T-cell (primary cell): ENCODE measurements at places on chromosomes 16 and 17.

GRCh38 chr16:79970551-79971236 is 370.2 kb upstream of the MAF start:
- no peak for DNase-seq

DNA sequence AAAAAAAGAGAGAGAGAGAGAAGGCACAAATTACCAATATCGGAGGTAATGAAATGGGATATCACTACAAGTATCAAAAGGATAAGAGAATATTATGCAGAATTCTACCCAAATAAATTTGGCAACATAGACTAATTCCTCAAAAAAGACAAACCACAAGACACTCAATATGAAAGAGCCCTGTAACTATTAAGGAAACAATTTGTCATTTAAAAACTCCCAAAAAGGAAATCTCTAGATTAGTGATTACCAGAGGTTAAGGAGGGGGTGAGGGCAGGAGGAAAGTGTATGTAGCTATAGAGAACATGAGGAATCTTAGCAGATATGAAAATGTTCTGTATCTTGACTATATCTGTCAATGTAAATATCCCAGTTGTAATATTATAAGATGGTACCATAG is 54.0 kb downstream of the CFDP1 start:
- DNase-seq, result no peak

- DNase-seq, result no peak
Observed at GRCh38 chr17:57919918-57920317, 35.3 kb downstream of the CUEDC1 start.

DNA sequence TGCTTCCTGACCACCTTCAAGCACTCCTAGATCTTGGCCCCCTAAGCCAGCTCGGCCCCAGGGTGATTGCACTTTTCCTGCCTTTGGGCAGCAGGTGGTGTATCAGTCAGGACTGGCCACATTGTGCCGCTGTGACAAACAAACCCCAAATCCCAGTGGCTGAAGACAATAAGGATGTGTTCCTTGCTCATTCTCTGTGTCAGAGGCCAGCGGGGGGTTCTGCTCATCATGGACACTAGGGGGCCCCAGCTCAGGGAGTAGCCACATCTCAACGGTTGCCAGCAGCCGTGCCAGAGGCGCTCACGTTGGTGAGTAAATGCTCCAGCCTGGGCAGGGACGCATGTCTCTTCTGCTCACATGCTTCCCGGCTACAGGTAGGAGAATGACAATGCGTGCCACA is 60.4 kb downstream of the ZDHHC7 start:
- peak; percentile 13 for DNase-seq

- no peak for DNase-seq
Observed at GRCh38 chr17:149231-149630, 11.9 kb downstream of the SCGB1C2 start.

DNA sequence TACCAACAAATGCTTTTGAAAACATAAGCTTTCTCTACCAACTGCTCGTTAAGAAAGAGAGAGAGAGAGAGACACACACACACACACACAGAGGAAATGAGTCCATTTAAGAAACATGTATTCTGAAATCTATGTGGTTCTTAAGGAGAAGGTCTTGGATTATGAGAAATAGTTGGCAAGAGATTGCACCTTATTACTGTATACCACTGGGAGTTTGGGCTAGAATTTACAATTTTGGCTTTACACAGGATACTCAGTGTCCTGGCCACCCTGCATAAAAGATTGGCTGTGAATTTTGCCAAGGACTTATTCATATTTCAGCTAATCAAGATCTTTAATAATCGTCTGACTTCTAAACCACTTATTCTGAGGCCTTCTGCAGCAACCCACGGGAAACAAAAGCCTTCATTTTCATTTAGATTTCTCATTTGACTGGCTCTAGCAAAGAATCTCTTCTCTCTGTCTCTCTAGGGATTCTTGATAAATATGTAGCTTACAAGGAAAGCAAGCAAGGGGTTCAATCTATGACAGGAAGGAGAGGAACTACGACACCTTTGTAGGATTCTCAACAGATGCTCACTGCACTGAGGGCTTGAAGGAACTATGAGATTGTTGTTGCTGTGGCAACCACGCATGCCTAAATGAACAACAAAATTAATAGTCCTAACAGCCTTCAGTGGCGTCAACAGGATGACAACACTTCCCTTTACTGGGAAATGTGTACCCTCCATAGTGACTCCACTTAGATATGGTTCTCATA is 75.3 kb upstream of the GNAO1 start:
- DNase-seq, result no peak

GRCh38 chr16:81316176-81316496 is 1.4 kb downstream of the GAN start:
- DNase-seq, result no peak

DNA sequence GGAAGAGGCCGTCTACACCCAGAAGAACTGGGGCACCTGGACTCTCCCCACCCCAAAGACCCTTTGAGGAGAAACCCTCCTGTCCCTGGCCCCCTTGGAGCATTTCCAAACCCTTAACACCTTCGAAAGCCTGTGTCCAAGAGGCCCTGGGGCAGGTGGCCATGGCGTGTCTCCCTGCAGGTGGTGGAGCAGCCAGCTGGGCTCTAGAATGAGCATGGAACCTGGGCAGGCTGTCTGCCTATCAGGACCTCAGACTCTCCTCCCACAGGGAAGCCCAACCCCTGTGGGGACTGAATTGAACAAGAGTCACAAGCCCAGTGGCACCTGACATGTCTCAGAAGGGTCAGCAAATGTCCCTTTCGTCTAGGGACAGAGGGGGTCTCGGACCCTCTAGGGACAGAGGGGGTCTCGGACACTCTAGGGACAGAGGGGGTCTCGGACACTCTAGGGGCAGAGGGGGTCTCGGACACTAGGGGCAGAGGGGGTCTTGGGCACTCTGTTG is 8.4 kb downstream of the CBX4 start:
- DNase-seq, result no peak

GRCh38 chr16:73956587-73957494 is 339.8 kb upstream of the PSMD7 start:
- no peak for DNase-seq

DNA sequence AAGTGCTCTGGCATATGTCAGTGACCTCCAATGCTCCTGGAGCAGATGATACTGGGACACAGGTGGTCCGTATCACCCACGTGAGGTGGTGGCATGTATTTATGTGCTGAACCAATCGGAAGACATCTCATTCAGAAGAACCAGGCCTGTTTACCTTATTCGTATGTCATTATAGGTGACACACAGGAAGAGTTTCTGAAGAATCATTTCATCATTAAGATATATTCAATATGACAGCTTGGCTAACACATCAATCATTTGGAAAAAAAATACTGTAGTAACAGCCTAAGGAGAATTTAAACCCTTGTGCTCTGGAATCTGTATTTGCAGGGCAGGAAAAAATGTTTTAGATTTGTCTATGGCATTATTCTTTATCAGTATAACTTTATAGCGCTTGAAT is 44.6 kb downstream of the RBFOX1 start:
- DNase-seq, result no peak

- DNase-seq, result no peak
Observed at GRCh38 chr16:69166946-69167930, 19.7 kb upstream of the SNTB2 start.

DNA sequence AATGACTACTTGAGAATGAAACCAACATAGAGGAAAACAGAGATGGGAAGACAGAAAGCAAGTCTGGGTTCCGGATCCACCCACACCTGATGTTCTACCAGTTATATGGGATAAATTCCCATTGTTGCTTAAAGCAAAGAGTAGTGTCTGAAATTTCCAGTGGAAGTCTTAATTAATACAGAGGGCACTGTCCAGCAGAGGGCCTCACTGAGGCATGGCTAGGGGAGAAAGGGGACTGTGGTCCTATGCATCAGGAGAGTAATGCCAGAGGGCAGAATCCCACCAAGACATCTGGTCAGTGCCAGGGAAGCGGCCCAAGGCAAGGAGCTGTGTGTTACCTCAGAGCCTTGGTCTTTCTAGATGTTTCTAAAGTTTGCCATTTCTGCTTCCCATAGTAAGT is 7.5 kb upstream of the UMOD start:
- DNase-seq, result no peak

DNA sequence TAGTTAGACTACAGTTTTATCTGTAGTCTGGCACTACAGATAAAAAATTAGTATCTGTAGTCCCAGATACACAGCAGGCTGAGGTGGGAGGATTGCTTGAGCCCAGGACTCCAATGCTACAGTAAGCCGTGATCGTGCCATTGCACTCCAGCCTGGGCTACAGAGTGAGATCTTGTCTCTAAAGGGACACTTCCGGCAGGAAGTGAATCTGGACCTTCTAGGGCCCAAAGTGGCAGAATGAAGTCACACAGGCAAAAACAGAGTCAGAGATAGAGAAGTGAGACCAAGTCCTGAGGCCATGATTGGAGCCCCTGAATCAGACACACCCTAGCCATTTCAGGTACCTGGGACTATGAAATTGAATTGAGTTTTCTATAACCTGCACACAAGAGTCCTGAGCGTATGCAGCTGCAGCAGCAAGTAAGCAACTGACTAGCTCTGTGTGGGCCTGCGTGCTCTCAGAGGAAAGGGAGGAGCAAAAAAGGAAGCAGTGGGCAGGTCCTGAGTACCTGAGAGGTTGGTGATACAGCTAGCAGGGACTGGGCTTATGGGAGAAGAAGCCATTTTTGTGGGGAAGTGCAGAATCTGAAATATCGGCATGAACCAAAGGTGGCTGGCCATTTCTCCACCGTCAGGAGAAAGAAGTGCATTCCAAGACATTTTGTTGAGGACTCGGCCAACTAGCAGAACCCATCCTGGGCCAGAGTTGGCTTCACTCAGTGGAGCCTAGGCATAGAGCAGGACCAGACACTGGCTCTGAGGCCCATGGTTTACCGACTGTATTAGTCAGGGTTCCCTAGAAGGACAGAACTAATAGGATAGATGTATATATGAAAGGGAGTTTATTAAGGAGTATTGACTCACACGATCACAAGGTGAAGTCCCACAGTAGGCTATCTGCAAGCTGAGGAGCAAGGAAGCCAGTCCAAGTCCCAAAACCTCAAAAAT is 27.2 kb upstream of the BRD7 start:
- peak; percentile 12 for DNase-seq

GRCh38 chr16:22358000-22358399 is 16.4 kb downstream of the CDR2 start:
- DNase-seq, result peak; percentile 38
